ENCODE measurements at places on chromosomes 7 and 10. TPM values are rescaled to one million over a fixed set of nuclear protein-coding genes. Genes with fewer than 3 reads are reported as not detected.

The LHFPL3 gene
- not detected for total RNA-seq

The CDHR1 gene
- not detected for total RNA-seq

The THSD7A gene
- 0.38 TPM for total RNA-seq

The CACNB2 gene
- 2.7 TPM for total RNA-seq

The BMPER gene
- total RNA-seq = 56.5 TPM

The PRKCQ gene
- total RNA-seq = under 0.01 TPM

The EVX1 gene
- total RNA-seq = not detected

The CUZD1 gene
- 0.30 TPM for total RNA-seq

The ARHGAP21 gene
- total RNA-seq = 68.2 TPM

The PDE1C gene
- 53.9 TPM for total RNA-seq
